CD4-positive, alpha-beta T cell treated with Interferon gamma for 1 hour (primary cell): ENCODE measurements at places on chromosomes 7 and 10.

GRCh38 chr7:82382276-82382675, 61.3 kb downstream of the CACNA2D1 start:
- no peak for DNase-seq

- DNase-seq = no peak
These were observed 121.2 kb upstream of the ADARB2 start for GRCh38 chr10:1858547-1858946.

GRCh38 chr10:45553613-45554012, 119.0 kb downstream of the ZFAND4 start:
- no peak for DNase-seq

DNA sequence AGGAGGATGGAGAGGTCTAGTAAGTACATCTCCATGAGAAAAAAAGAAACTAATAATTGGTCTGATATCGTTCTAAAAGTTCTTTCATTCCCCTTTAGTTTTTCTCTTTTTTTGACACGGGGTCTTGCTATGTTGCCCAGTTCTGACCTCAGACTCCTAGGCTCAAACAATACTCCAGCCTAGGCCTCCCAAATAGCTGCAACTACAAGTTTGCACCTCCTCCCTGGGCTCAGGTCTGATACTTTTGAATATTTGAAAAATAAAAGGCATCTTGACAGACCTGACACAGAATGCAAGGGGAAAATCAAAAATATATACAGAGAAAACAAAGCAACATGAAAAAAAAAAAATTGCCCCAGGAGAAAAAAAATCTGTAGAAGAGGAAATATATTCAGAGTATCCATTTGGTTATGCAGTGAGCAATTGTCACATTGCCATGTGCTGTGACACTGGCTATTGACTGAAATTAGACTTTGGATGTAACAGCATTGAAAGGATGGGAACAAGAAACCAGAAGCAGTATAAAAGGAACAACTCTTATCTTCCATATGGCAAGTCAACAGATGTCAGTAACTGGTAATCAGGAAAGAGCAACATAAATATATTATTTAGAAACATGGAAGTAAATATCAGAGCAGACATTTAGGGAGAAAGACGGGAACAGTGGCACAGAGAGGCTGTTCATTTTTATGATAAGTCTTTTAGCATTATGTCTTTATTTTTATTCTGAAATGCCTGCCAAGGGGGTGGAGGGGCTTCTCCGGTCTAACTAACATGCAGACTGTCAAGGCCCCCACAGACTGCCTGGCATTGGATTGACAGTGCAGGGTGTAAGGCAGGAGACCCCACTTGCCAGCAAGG, 408.4 kb downstream of the PARD3 start:
- DNase-seq = no peak

DNA sequence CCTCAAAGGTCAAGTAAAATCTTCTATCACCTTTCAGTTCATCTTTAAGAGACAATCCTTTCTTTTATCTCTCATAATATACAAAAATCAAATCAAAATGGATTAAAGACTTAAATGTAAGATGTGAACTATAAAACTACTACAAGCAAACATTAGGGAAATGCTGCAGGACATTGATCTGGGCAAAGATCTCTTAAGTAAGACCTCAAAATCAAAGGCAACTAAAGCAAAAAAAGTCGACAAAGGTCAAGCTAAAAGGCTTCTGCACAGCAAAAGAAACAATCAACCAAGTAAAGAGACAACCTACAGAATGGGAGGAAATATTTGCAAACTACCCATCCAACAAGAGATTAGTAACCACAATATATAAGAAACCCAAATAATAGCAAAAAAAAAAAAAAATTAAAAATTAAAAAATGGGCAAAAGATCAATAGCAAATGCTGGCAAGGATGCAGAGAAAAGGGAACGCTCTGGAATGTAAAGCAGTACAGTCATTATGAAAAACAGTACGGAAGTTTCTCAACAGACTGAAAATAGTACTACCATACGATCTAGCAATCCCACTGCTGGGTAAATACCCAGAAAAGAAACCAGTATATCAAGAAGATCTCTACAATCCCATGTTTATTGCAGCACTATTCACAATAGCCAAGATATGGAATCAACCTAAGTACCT, 41.7 kb downstream of the TNPO3 start:
- DNase-seq = no peak

DNA sequence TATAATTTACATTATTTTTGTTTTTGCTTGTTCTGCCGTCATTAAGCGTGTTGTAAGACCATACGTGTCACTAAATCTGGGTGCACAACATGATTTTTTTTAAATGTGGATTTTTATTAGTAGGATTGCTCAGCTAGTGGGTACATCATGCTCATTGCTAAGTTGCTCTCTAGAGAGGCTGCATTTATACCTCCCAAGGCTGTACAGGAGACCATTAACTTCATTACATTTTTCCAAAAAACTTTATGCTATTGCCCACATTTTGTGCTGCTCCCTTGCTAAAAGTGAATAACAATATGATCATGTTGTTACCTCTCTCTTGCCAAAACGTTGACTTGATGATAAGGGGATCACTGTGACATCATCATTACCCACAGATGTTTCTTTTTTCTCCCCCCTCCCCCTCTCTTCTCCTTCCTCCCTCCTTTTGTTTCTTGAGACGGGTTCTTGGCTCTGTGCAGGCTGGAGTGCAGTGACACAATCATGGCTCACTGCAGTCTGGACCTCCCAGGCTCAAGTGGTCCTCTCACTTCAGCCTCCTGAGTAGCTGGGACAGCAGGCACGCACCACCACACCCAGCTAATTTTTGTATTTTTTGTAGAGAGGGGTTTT, 65.1 kb downstream of the BMPR1A start:
- no peak for DNase-seq

GRCh38 chr7:29377718-29378117, 183.1 kb downstream of the CHN2 start:
- DNase-seq = no peak
